T-cell (primary cell): ENCODE measurements at places on chromosomes 4 and X. TPM values are rescaled to one million over a fixed set of nuclear protein-coding genes. Genes with fewer than 3 reads are reported as not detected.

HSFX4 gene
- not detected for total RNA-seq

CXCL11 gene
- total RNA-seq = not detected

DNA sequence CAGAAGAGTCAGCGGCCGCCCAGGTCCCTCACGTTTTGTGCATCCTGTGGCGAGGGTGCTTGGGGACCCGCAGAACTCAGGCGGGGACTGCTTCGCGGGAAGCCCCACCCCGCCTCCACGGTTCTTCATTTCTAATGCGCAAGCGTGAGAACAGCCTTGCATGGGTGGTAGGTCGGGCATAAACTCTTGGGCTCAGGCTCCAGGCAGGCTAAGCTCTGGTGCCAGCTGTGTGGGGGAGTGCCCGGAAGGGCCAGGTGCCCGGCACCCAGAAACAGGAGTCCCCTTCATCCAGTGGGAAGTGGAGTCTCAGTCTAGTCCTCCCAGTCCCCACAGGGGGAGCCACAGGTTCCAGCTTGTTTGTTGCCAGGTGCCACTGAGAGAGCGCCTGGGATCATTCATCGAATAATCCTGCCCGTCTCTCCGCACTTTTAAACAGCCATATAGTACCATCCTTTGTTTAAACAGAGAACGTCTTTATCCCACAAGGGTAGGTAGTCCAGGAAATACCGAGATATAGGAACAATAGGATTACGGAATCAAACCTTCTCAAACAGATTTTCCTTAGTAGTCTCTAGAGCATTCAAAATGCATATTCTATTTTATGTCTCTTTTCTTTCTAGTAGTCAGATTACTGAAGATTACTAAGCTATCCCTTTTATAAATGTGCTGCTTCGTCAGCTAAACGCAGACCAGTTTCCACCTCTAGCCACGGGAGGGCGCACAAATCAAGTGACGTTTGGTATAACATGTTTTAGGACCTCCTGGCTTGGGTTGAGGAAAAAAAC lies 12.7 kb upstream of the RBBP7 start:
- H3K4me1 ChIP-seq = peaks cover 11% of the 10 kb centered on the region
- H3K27ac ChIP-seq = peak overlapping the region; percentile 60
- H3K4me3 ChIP-seq = peak overlapping the region; percentile 71
- H3K36me3 ChIP-seq = no peaks in the 10 kb centered on the region

DNA sequence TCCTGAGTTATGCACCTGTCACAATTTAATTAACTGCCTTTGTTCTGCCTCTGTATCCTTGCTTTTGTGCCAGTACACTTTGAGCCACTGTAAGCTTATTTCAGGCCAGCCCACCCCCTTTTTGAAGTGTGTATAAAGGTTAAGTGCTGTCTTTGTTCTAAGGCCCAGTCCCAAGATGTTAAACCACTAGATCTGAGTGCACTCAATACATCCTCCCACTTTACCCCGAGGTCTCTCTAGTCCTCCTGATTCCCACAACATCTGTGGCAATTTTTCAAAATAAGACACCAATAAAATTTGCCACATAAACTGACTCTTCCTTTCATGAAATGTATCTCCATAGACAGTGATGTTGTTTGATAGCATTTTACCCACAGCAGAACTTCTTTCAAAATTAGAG lies 124.1 kb upstream of the SPIN4 start:
- no peaks in the 10 kb centered on the region for H3K36me3 ChIP-seq
- H3K27me3 ChIP-seq = no peaks in the 10 kb centered on the region
- no peak overlapping the region for H3K4me3 ChIP-seq
- H3K27ac ChIP-seq = no peak overlapping the region

DNA sequence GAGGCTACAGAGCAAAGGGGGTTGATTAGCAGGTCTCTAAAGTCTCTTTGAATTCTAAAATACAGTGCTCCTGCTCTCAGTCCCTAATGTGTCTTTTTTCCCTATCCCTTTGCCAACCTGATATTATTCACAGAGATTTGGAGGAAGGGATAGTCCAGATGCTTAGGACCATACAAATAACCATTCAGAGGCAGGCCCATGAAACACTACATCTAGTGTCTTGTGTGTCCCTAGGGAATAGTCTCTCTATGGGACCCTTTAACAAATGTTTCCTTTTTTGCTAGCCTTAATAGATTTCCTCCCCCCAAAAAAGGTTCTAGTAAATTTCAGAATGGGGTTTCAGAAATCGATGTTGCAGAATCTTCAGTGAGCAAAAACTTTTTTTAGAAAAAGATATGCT lies 1.7 kb downstream of the NR0B1 start:
- H3K27me3 ChIP-seq = no peaks in the 10 kb centered on the region
- H3K4me1 ChIP-seq = no peaks in the 10 kb centered on the region
- H3K27ac ChIP-seq = no peak overlapping the region
- H3K36me3 ChIP-seq = no peaks in the 10 kb centered on the region
- H3K4me3 ChIP-seq = no peak overlapping the region

- H3K27me3 ChIP-seq = peaks cover 5% of the 10 kb centered on the region
- H3K4me3 ChIP-seq = no peak overlapping the region
- no peak overlapping the region for H3K27ac ChIP-seq
- H3K4me1 ChIP-seq = peaks cover 3% of the 10 kb centered on the region
- no peaks in the 10 kb centered on the region for H3K36me3 ChIP-seq
- no peak for DNase-seq
Observed at GRCh38 chrX:18422886-18423285, 2.5 kb upstream of the CDKL5 start.

DNA sequence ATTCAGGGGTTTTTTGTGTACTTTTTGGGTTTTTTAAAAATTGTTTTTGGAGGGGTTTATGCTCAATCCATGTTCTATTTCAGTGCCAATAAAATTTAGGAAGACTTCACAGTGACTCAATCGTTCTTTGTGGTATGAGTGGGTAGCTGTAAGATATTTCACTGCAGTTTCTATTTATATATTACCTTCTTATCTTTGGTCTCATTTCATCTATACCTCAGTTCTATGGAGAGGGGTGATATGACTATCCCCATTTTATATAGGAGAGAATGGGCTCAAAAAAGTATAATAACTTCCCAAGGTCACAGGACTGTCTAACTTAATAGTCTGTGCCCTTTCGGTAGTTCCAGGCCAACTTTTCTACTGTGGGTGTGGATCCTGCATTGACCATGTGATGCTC lies 74.4 kb downstream of the MSN start:
- no peaks in the 10 kb centered on the region for H3K27me3 ChIP-seq
- no peak overlapping the region for H3K27ac ChIP-seq
- H3K36me3 ChIP-seq = peaks cover 52% of the 10 kb centered on the region
- H3K4me1 ChIP-seq = no peaks in the 10 kb centered on the region
- no peak overlapping the region for H3K4me3 ChIP-seq

- no peak for DNase-seq
- no peak overlapping the region for H3K4me3 ChIP-seq
- H3K36me3 ChIP-seq = no peaks in the 10 kb centered on the region
- no peaks in the 10 kb centered on the region for H3K27me3 ChIP-seq
- H3K4me1 ChIP-seq = no peaks in the 10 kb centered on the region
Observed at GRCh38 chr4:64935469-64936001, 526.3 kb upstream of the TECRL start.

DNA sequence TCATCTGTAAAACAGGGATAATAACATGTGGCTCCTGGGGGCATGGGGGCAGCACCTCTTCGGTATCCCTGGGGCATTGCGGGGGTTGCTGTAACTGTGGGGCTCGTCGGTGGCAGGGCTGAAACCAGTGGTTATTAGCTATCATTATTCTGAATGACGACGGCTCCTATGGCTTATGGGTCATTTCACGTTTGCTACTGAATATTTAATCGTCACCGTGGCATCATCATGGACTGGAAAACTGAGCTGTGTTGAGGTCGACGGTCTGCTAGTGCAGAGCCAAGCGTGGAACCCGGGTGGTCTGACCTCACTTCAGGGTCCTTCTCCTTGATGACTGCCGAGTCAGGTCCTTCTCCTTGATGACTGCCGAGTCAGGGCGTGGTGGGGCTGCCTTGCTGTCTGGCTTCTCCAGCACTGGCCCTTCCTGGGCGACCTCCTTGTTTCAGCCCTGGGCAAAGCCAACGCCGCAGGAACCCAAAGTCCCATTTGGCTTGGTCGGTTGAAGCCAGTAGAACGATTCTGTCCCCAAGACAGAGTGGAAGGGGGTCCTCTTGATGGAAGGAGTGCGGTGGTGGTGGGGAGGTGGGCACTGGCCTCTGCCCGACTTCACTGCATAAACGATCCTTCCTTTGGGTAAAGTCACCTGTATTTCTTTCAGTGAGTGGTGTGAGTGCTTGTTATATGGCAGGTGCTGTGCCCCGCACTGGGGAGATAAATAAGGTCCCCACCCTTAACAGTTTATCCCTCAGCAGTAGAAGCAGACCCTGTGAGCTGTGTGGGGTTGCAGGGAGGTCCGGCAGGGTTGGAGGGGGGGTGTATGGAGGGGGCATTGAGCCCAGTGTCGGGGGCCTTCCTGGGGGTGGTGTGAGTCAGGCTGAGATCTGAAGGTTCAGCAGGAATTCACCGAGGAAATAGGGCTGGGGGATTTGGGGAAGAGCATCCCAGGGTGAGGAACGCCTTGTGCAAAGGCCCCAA lies 40.8 kb downstream of the PSAPL1 start:
- H3K4me3 ChIP-seq = no peak overlapping the region
- H3K4me1 ChIP-seq = no peaks in the 10 kb centered on the region
- DNase-seq = no peak
- H3K36me3 ChIP-seq = no peaks in the 10 kb centered on the region

DNA sequence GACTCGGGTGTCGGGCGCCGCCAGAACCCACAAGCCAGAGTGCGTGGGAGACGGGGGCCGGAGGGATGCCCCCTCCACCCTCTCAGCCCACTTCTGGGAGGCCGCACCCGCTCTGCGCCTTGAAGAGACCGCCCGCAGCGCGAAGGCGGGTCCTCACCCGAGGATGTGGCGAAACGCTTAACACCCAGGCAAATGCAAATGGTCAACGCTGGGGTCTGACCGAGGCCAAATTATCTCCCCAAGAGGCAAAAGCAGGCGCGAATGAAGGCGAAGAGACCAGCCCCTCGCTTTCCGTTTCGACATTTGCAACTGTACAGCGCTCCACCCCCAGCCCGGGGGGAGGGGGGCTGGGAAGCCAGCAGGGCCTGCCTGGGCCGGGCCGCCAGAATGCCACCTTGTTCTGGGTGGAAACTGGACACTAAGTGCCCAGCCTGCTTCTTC lies 137.7 kb upstream of the ZIC3 start:
- H3K4me1 ChIP-seq = peaks cover 24% of the 10 kb centered on the region
- no peak overlapping the region for H3K27ac ChIP-seq

SLITRK2 gene
- not detected for total RNA-seq

DNA sequence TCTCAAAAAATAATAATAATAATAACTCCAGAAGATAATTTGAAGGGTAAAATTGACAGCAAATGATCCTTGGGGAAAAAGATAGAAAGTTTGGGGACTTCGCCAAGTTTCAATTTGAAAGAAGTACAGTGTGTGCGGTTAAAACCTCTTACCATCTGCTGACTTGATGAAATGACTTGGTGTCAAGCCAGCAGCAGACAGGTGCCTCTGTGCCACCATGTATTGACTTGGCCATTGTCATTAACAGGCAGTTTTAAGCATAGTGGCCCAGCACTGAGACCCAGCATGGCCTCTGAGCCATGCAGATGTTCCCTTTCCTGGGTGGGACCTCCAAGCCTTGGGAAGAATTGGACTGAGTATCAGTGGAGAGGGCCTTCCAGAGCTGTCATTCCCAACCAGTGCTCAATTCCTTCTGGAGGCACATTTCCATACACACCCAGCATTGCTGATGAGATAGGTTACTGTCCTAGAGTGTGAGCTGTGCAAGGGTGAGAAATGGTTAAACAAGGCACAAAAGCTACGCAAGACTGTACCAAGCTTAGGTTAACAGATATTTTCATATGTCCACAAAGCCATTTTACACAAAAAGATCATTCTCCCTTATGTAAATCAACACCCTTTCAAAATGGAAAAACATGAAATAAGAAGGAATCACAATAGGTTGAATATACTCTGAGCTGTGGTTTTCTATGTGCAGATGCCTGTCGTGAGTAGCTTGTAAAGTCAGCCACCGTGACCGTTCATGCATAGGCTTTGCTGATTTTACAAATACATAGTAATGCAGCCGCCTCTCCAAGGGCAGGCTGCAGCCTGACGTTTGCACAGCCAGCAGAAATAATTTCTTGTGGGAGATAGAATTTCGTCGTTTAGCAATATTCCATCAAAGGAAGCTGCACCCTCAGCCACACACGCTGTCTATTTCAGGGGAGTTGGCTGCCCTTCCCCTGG lies 59.4 kb upstream of the FBXW7 start:
- DNase-seq = no peak
- peaks cover 9% of the 10 kb centered on the region for H3K27me3 ChIP-seq
- H3K4me1 ChIP-seq = peaks cover 3% of the 10 kb centered on the region
- no peak overlapping the region for H3K27ac ChIP-seq

- no peak for DNase-seq
- H3K27ac ChIP-seq = no peak overlapping the region
- H3K4me1 ChIP-seq = no peaks in the 10 kb centered on the region
- no peaks in the 10 kb centered on the region for H3K36me3 ChIP-seq
Observed at GRCh38 chrX:112380541-112381278, 298.1 kb upstream of the TRPC5 start.

C4orf36 gene
- total RNA-seq = 0.79 TPM

- no peaks in the 10 kb centered on the region for H3K27me3 ChIP-seq
- no peak overlapping the region for H3K4me3 ChIP-seq
- H3K36me3 ChIP-seq = no peaks in the 10 kb centered on the region
- H3K4me1 ChIP-seq = no peaks in the 10 kb centered on the region
- DNase-seq = no peak
Observed at GRCh38 chrX:148903176-148903575, 402.8 kb downstream of the AFF2 start.

GRCh38 chr4:54172156-54172555 lies 56.9 kb upstream of the PDGFRA start:
- no peak overlapping the region for H3K27ac ChIP-seq
- H3K4me1 ChIP-seq = no peaks in the 10 kb centered on the region
- no peak overlapping the region for H3K4me3 ChIP-seq
- peaks cover 5% of the 10 kb centered on the region for H3K27me3 ChIP-seq

NAP1L3 gene
- 7.1 TPM for total RNA-seq

CPZ gene
- total RNA-seq = 0.18 TPM

DNA sequence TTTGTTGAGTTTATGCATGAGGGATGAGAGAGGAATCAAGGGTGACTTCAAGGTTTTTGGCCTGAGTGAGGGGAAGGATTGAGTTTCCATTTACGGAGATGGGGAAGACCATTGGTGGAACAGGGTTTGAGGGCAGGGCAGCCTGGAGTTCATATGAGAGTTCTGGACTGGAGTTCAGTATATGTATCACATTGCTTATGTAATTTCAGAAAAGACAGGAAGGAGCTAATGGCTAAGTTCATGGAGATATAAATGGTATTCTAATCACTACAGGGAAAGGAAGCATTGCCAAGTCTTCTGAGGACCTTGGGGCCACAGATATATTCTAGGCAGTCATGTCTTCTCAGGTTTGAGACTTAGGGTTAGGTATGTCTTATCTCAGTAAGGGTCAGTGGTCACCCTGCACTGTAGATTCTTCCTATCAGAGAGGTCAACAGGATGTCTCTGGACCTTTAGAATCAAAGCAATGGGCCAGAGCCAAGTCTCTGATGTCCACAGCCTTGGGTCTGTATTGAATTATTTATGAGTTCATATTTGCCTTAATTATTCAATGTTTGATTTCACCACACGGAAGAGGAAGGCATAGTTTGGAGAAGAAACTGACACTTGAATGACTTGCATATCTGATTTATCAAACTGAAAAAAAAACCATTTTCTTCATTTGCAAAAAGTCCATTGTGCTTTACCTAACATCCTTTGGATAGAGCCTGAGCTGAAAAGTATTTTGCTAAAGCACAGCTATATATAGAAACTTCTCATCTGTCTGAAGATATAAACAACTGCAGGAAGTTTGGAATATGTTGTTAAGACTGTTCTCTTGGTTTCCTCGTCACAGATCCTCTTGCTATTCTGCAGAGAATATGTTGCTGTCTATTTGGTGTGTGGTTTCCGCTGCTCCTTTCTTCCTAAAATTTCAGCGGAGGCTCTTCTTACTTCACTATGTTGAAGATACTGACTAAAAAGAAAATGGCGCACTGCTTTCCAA lies 139.5 kb downstream of the PDGFRA start:
- H3K27ac ChIP-seq = no peak overlapping the region
- DNase-seq = no peak
- H3K4me1 ChIP-seq = no peaks in the 10 kb centered on the region
